ENCODE measurements at places on chromosomes 7 and 10. TPM values are rescaled to one million over a fixed set of nuclear protein-coding genes. Genes with fewer than 3 reads are reported as not detected.

The SEC61G gene
- total RNA-seq, result 451 TPM

DNA sequence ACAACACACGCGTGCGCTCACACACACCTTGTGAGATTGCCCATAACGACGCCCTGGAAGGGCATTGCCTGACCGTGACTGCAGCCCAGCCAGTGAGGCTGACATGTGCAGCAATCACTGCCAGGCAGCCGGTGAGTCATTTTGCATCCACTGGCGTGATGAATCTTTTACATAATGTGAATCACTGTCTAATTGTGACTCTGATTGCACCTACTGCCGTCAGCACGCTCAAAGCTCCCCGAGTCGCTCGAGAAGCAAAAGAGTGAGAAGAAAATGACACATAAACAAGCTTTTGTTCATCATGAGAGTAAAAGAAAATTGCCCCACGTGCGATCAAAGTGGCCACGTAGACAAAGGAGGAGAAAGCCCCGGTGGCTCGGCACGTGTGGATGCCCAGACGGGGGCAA is 117.4 kb upstream of the PFKP start:
- H3K27ac ChIP-seq, result no peak overlapping the region
- no peaks in the 10 kb centered on the region for H3K4me1 ChIP-seq
- DNase-seq, result no peak
- no peaks in the 10 kb centered on the region for H3K36me3 ChIP-seq
- no peak overlapping the region for H3K4me3 ChIP-seq

DNA sequence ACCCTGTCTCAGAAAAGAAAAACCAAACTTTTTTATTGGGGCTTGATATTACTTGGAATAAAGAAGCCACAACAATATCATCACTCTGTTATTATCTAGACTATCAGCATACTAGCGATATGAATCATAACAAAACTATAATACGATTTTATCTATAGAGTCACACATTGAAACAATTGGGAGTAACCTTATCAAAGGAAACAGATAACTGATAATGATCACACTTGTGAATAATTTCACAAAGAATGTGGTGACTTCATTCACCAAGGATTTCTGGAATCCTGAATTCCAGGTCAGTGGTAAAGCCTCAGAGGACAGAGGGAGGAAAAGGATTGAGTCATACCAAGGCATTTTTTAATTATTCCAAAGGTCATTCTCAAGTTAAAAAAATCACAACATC is 32.1 kb upstream of the NMT2 start:
- no peak overlapping the region for H3K4me3 ChIP-seq
- DNase-seq, result no peak
- H3K36me3 ChIP-seq, result no peaks in the 10 kb centered on the region

DNA sequence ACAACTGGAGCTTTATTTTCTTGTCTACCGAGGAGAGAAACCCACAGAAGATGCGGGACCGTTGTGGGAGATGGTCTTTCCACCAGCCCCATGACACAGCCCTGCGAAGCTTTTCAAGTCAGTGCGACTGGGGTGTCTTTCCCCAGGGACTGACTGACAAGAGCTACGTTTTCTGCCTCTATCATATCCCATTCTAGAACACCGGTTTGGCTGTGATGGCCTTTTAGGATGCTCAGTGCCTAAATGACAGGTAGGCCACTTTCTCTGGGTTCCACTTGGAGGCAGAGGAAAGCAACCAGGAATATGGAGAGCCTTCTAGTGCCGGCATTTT is 16.9 kb downstream of the SLC13A4 start:
- DNase-seq, result no peak
- no peaks in the 10 kb centered on the region for H3K4me1 ChIP-seq
- no peak overlapping the region for H3K27ac ChIP-seq
- no peaks in the 10 kb centered on the region for H3K36me3 ChIP-seq

DNA sequence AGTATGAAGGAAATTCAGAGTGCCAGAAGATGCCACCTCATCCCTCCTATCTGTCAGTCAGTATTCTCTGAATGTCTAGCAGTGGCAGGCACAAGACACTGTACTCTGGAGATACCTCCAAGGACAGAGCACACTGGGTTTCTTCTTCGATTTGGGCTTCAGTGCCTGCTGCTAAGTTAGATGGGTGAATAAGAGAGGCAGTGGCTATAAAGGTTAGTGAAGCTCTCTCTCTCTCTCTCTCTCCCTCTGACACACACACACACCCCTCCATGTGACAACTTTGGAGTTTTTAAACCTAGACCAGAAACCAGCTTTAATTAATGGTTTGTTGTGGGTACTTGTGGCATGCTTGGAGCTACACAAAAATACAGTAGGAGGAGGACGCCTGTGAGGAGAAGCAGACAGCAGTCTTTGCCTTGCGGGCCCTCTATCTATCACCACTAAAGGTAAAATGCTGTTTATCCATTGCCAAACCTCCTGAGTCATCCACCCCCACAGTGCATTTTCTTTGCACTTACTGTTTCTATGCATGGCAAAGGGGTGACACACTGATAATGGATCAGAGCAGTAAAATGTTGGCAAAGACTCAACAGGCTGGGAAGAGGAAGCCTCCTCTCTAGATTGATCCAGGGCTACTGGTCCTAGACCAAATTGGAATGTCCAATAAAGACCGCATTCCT is 102.5 kb downstream of the TRIL start:
- no peak overlapping the region for H3K4me3 ChIP-seq
- no peaks in the 10 kb centered on the region for H3K36me3 ChIP-seq
- peaks cover 19% of the 10 kb centered on the region for H3K4me1 ChIP-seq
- DNase-seq, result no peak
- H3K27ac ChIP-seq, result no peak overlapping the region
- no peaks in the 10 kb centered on the region for H3K27me3 ChIP-seq
